ENCODE measurements at places on chromosomes 3 and 15. TPM values are rescaled to one million over a fixed set of nuclear protein-coding genes. Genes with fewer than 3 reads are reported as not detected.

DNA sequence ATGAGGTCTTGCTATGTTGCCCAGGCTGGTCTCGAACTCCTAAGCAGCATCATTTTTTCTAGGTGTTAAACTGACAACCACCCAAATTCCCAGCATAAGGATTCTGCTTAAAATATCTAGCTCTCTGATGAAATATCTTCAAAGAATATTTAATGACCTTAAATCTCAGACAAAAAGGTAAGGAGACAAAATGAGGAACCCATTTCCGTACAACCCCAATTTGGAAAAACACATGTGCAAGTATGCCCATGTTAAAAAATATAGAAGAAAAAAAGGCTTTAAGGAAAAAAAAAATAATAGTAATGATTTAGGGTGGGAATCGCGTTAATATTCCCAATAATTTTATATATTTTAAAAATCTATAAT is 1.4 kb upstream of the SACM1L start:
- H3K27ac ChIP-seq, result no peak overlapping the region
- peaks cover 16% of the 10 kb centered on the region for H3K27me3 ChIP-seq
- H3K36me3 ChIP-seq, result peaks cover 8% of the 10 kb centered on the region
- peaks cover 38% of the 10 kb centered on the region for H3K4me1 ChIP-seq
- no peak for DNase-seq

- H3K4me1 ChIP-seq, result peaks cover 5% of the 10 kb centered on the region
- no peaks in the 10 kb centered on the region for H3K27me3 ChIP-seq
These were observed 12.2 kb downstream of the CPB1 start for GRCh38 chr3:148839805-148840204.

DNA sequence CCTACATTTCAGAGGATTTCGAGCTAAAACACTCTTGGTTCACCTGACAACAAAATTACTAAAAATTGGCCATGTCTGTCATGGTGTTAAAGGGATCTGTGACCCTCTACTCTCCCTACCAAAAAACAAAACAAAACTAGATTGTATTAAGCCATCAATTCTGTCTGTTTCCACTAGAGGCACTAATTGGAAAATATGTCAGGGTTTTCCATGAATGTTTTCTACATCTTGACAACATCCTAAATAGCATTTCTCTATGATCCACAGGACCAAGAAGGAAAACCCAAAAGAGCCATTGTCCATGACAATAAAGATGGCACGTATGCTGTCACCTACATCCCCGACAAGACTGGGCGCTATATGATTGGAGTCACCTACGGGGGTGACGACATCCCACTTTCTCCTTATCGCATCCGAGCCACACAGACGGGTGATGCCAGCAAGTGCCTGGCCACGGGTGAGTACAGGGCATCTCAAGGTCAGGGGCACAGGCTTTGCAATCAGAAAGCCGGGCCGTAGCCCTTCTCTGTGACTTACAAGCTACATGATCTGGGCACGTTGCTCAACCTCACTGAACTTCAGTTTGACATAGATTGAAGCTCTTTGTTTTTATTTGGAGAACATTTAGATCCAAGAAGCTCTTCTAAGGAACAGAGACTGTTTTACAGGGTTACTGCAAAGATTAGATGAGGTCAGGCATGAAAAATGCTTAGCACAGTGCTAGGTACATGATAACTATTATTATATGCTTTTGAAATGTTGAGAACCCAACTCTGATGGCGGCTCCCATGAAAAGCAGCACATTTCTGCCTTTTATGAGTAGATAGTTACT is 74.8 kb downstream of the DNASE1L3 start:
- no peaks in the 10 kb centered on the region for H3K4me1 ChIP-seq
- H3K27me3 ChIP-seq, result no peaks in the 10 kb centered on the region
- H3K36me3 ChIP-seq, result peaks cover 18% of the 10 kb centered on the region
- H3K4me3 ChIP-seq, result no peak overlapping the region
- no peak overlapping the region for H3K27ac ChIP-seq

The DPH3 gene
- 31.9 TPM for total RNA-seq

The MUC20 gene
- 2.3 TPM for total RNA-seq

The PPCDC gene
- 18.1 TPM for total RNA-seq
